Left renal cortex interstitium (tissue), 4 donors: ENCODE measurements at places on chromosomes 7 and 10. TPM values are rescaled to one million over a fixed set of nuclear protein-coding genes. Genes with fewer than 3 reads are reported as not detected.
A peak's percentile ranks its signal among the peaks of the same experiment; 100 is the strongest.

The XRCC2 gene
- 13.6 TPM for polyA plus RNA-seq

The DPYSL4 gene
- polyA plus RNA-seq, result 22.0 TPM

- peak; percentile 40 for DNase-seq
These were observed 140.9 kb downstream of the ADCYAP1R1 start for GRCh38 chr7:31192986-31193385.

DNA sequence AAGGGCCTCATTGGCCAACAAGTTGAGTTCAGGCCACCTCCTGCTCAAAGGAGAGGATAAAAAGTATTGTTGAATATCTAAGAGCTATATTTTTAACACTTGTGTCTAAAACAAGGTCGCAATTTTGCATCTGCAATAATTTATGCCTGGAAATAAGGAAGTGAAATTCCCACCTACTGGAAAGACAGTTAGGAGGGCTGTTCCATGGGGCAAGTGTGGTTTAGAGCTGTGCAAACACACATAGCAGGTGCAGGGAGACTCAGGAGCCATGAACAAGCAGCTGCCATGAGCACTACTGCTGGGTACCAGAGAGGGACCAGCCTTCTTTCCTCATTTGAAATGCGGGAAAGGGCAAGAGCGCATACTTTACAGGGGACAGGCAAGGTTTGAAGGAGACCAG, 35.5 kb upstream of the IKZF1 start:
- DNase-seq, result no peak

GRCh38 chr10:8637640-8638039, 583.2 kb downstream of the GATA3 start:
- no peak for DNase-seq
